ENCODE measurements at places on chromosomes 16 and 17.

- no peak for DNase-seq
Observed at GRCh38 chr16:35795361-35796029, 2336.1 kb downstream of the TP53TG3F start.

DNA sequence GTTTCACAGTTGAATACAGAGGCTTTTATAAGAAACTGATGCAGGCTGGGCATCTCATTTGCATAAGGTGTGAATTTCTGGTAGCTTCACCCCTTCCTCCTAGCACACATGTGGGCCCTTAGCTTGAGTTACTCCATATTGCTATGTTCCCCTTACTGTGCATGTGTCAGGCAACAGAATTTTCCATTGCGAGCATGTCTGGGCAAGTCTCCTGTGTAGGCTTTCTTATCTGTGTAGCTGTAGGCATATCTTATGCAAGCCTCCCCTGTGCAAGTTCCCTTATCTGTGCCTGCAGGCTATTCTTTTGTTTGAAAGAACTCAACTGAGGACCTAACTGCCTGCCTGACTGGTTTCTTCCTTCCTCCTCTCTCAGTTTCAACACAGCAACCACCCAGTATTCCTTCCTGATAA lies 597.4 kb upstream of the CDH5 start:
- no peak for DNase-seq

DNA sequence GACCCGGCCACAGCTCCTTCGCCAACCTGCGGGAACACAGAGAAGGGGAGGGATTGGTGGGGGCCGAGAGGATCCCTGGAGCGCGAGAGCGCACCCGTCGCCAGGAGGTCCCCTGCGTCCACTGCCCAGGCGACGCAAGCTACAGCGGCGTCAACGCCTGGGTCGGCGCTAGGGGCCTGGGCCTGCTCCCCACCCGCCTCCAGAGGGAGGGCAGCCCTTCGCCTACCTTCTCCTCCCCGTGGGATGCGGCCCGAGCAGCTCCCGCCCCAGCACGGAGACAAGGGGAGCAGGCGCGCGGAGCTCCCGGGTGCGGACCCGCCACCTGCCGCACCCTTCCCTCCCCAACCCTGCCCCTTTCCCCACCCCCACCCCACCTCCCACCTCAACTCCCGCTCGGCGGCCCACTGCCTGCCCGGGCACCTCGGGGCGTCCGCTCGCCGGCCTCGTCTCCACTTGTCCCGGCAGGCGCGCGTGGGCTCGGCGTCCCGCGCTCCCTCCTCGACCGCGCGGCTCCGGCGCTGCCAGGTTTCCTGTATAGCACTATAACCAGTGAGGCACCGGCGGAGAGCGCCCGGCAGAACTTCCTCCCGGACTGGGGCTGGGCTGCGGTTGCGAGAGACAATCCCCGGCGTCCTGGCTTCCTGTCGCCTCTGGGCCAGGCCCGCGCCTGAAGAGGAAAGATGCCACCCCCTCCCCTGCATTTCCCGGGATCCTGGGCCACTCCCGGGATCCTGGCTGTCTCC lies 119.1 kb upstream of the SMURF2 start:
- DNase-seq, result no peak

DNA sequence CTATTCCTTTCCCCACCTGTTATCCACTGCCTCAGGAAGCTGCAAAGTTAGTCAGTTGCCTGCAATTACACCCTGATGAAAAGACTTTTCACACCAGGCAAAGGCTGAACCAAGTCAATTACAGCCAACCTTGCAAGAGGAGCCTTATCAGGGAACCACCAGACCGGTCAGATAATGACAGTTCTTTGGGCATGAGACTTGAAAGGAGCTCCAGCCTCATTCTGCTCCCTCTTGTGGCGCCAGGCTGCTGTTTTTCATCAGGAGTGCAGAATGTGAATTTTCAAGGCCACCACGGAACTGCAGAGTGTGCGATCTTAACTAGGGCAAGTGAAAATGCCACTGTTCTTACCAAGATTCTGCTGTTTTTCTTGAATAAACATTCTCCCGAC lies 22.5 kb downstream of the DNAI2 start:
- no peak for DNase-seq

- DNase-seq, result peak; percentile 1
Observed at GRCh38 chr17:82098939-82099763, 1.1 kb upstream of the FASN start.

DNA sequence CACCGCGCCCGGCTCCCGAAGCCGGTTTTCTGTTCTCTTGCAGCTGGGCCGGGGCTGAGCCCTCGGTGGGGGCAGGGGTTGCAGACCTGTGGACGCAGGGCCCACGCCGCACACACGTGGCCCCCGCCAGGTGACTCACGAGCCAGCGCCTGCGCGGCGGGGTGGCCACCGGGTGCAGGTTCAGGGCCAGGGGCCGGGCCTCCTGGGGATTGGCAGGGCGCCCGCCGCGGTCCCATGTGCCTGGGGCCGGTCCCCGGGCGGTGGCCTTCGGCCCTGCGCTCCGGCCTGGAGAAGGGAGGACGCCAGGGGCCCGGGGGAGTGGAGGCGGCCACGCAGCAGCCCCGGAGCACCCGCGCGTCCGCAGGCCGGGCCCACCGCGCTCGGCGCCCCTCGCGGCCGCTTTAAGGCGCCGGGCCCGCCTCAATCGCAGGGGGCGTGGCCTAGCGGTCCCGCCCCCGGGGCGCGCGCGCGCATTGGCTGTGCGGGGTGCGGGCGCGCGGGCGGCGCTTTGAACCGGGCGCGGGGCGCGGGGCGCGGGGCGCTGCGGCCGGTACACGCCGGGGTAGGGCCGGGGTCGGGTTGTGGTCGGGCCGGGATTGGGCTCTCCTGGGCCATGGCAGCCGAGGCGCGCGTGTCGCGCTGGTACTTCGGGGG lies at the start of gene SLC25A10:
Gene SLC25A10 (plus strand): TSS at position 471 of the 654 bp plus-strand sequence. CDS start 143 bp downstream, at position 614.
- peak; percentile 83 for DNase-seq

- no peak for DNase-seq
Observed at GRCh38 chr16:53428681-53429080, 5.6 kb upstream of the RBL2 start.

- no peak for DNase-seq
Observed at GRCh38 chr16:79412783-79413225, 187.7 kb downstream of the MAF start.

DNA sequence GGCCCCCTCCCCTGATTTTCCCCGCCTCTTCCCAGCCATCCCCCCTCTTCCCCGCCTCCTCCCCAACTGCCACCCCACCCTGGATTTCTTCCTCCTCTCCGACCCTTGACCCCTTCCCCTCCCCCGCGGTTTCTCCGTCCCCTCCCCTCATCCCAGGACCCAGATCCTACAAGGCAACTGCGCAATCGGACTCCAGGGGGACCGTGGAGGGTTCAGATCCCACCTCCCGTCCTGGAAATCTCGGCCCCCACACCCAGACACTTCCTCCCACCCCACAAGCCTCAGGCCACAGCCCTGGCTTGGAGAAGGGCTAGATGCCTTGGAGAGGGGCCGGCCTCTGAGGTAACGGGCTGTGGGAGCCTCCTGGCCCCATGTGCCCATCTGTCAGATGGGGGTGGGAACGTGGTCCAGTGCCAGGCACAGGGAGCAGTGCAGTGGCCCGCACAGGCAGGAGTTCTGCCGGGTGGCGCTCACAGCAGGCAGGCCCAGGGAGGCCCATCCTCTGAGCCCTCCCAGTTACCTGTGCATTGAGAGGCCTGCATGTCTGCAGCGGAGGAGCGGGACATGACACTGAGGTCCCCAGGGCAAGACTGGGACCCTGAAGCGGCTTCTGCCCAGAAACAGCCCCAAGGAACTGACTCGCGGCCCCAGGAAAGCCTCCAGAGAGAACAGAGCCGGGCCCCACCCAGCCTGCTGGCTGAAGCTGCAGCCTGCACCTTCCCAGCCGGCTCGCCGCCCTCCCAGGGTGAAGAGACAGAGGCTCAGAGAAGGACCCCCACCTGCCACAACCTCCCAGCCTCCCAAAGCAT lies 16.7 kb downstream of the ZNF423 start:
- DNase-seq, result no peak

DNA sequence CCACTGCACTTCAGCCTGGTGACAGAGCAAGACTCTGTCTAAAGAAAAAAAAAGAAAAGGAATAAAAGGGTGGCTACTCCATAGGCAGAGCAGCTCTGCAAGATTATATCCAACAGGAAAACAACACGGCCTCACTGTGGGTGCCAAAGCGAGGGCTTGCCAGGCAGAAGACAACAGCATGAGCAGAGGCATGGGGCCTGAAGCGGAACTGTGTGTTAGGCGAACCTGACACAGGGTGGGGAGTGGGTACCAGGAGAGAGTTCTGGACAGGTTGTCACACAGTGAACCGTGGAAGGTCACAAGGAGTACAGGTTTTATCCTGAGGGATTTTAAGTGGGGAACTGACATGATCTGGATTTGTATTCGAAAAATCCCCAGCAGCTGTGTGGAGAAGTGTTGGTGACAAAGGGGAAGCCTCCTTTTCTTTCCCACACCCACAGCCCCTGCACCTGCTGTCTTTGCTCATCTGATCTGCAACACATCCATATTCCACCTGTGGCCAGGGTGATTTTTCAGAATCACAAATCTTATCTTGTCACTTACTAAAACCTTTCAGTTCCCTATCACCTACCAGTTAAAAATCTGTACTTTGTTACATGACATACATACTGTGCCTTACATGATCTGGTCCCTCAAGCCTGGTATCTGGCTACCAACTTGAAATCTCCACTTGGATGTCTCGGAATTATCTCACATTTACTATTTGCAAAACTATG lies 23.2 kb upstream of the ARHGAP17 start:
- no peak for DNase-seq

DNA sequence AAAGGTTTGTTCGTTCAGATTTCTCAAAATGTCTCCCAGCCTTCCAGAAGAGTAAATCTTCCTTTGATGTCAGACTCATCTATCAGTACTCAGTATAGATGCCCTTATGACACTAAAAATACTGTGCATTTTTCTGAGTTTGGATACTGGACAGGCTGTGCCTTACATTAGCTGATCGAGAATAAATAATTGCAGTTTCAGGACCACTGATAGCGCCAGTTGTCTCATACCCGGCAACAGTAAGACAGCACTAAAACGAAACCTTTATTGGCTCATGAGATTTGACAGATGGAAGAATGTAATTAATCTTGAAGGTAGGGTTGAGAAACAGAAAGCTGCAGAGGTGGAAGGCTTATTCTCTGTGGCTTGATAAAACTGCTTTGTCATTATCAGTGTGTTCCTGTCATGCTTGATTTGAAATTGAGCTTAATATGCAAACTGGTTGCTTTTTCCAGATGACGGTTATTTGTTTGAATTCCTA lies 1.2 kb downstream of the ATP6V0A1 start:
- no peak for DNase-seq

DNA sequence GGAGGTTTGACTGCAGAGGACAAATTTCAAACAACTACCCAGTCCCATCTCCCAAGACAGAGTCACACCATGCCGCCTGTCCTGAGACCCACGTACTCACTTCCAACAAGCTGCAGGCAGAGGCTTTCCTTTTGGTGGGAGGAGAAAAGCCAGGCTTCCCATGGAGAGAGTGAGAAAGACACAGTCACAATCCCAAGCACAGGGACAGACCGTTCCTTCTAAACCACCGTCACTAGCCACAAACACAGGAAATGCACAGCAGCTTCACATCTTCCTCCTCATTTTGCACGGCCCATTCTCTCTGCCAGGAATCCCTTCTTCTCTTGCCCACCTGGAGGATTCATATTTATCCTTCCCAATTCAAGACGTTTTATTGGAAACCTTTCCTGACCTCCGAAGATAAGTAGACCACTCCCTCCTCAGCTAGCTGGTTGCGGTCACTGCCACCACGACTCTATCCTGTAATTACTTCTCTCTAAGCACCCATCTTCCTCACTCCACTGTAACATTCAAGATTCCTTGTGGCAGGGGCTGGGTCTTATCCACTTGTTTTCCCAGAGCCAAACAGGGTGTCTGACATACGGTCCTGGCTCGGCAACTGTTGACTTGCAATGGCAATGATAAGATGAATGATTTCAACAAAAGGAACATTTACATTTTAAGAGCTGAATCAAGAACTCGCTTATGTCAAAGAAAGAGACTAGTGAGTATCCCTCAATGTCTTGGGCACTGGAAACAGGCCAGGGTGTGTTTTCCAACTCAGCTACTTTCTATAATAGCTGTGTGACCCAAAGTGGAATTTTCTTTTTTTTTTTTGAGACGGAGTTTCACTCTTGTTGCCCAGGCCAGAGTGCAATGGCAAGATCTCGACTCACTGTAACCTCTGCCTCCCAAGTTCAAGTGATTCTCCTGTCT lies 87.6 kb downstream of the XYLT1 start:
- DNase-seq, result no peak

- peak; percentile 90 for DNase-seq
Observed at GRCh38 chr17:7843536-7844291, 9.7 kb downstream of the KDM6B start.

- DNase-seq, result no peak
Observed at GRCh38 chr16:87056083-87056482, 261.1 kb downstream of the C16orf95 start.

GRCh38 chr16:67447508-67448076 lies 16.7 kb downstream of the HSD11B2 start:
- DNase-seq, result peak; percentile 65

GRCh38 chr17:74770498-74771318 lies 5.4 kb downstream of the NAT9 start:
- DNase-seq, result peak; percentile 69

DNA sequence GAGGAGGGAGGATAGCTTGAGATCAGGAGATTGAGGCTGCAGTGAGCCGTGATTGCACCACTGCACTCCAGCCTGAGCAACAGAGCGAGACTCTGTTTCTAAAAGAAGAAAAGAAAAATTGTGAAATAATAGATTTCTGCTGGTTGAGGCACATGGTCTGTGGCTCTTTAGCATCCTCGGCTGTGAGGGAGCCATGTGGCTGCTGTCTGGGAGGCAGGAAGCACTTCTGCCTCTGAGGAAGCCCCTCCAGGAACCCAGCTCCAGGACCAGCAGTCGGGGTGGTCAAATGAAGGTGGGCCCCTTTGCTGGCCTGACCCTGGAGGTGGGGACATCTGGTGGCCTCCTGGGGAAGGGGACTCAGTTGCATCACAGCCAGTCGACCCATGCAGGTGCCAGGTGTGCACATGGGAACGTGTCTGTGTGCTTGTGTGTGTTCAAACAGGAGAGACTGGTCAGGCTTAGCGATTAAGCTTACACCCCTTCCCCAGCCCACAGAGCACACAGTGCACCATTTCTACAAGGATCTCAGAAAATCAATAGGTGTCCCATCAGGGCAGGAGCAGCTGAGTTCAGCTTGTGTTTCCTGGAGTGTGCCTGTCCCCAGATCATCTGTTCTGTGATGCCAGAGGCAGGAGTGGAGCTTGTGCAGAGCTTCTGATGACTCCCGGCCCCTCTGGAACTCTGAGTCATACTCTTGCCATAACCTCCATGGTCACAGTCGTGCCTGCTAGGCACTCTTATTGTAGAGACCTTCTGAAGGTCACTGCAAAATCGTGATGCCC lies 24.3 kb upstream of the MGAT5B start:
- no peak for DNase-seq

- DNase-seq, result no peak
Observed at GRCh38 chr17:80529104-80529903, 15.3 kb upstream of the RPTOR start.

- no peak for DNase-seq
Observed at GRCh38 chr17:68053231-68054013, 17.9 kb downstream of the KPNA2 start.

DNA sequence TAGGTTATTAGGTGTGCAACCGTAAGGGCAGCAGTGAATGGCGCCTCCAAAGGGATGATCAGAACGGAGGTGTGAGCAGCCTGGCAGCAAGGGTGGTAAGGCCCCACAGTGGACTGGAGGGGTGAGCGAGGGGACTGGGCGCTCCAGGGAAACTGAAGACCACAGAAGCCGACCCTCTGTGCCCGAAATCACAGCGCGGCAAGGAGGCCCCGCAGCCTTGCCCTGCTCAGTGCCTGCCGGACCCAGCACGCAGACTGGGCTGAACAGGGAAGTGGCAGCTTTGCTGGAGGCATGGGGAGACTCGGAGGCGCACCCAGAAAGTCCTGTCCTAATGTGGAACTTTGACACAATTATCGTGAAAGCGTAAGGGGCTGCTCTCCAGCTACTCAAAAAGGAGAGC lies 38.4 kb downstream of the KLHDC4 start:
- DNase-seq, result no peak
